Mesenchymal stem cell (in vitro differentiated cells and primary cell): ENCODE measurements at places on chromosomes 6 and 20.
A peak's percentile ranks its signal among the peaks of the same experiment; 100 is the strongest.

DNA sequence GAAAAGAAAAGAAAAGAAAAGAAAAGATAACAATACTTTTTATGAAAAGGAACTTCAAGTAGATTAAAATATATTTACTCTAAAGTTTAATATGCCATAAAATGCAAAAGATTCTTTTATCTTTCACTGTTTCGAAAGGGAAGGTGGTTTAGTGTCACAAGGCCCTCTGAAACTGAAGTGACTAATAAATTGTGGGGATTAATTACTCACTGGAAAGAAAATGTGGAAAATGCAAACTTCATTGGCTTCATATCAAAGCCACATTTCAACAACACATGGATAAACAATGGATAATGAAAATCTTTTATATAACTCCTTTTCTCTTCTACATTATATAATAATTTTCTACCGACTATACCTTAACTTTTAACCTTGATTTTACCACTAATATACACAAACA, 320.5 kb upstream of the RSPO3 start:
- no peak for DNase-seq

DNA sequence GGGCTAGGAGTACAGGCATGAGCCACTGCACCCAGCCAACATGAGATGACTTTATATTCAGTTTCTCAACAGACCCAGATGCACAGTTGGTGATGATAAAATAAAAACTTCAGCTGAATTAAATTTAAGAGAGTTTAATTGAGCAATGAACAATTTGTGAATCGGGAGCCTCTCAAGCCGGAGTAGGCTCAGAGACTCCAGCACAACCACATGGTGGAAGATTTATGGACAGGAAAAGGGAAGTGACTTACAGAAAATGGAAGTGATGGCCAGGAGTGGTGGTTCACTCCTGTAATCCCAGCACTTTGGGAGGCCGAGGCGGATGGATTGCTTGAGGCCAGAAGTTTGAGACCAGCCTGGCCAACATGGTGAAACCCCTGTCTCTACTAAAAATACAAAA, 10.4 kb upstream of the BCAS4 start:
- no peak for DNase-seq

GRCh38 chr6:116971959-116972358, 94.9 kb downstream of the RFX6 start:
- DNase-seq: peak; percentile 56

DNA sequence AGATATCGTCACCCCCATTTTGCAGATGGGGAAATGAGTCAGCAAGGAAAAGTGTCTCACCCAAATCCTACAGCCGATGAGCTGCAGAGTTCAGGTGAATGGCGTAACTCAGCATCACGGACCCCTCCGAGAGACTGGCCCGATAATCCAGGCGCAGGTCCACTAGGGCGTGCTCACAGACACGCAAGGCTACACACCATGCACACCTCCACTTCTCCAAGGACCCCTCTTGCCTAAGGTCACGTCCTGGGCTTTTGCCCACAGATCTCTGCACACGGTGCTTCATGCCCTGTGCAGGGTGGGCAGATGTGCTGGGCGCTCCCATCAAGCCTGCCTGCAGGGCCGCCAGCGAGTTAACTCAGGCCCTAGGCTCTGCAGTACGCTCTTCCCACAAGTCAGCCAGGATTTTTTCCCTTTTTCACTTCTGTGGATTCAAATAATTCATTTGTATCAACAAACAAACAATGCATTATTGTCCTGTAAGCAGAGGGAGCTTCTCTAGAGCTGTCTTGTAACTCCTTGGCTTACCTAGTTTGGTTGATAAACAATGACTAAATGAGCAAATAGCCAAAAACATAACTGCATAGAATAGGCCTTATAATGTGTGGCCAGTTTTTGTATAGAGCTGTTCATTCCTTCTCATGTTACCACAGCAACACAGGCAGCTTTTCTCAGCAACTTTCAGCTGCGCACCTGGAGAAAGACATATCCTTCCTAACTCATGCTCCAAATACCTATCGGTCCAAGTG, 139.1 kb downstream of the AGPAT4 start:
- DNase-seq: no peak

GRCh38 chr20:37538003-37538402, 10.3 kb upstream of the BLCAP start:
- peak; percentile 47 for DNase-seq

- DNase-seq: no peak
Observed at GRCh38 chr6:64904616-64905015, 802.4 kb downstream of the EYS start.

- DNase-seq: no peak
Observed at GRCh38 chr6:44732243-44732642, 344.7 kb downstream of the CDC5L start.
